ENCODE measurements at places on chromosomes 1 and 21.

- no peak for DNase-seq
Measured at GRCh38 chr1:167272369-167272957, 51.8 kb downstream of the POU2F1 start.

- DNase-seq: peak; percentile 15
Measured at GRCh38 chr21:18716578-18717138, 313.1 kb upstream of the TMPRSS15 start.

DNA sequence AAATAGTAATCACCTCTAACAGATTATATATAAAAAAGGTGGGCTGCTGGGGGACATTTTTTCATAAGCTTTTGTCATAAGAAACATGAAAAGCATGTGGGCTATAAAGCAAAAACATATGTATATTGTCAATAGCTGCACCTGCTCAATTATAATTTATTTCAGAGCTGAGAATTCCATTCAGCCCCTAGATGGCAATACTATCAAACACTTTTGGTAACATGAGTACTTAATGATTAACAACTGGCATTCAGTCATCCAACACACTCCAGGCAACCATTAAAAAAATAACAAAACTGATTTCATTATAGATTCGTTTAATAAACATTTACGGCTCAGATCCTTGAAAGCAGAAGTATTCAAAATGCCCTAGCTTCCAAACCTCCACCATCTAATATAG is 115.1 kb downstream of the KCTD3 start:
- peak; percentile 63 for DNase-seq

- no peak for DNase-seq
Measured at GRCh38 chr1:244639561-244639960, 13.4 kb upstream of the DESI2 start.

DNA sequence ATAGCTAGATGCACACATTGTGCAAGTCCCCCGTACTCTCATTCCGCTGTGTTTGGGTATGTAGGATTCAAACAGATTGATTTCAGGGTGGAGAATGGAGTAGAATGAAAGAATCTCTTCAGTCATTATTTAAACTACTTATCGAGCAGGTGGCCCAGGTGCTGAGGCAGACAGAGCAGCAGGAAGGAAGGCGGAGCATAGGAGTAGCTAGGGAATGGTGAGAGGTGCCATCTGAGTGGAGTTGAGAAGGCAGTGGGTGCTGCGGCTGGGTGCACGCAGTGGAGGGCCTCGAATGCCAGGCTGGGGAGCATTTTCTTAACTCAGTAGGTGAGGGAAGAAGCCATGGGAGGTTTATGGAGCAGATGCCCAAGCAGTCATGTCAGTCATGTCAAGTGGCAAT is 45.2 kb upstream of the CD101 start:
- peak; percentile 56 for DNase-seq

GRCh38 chr1:59432531-59433439 is 135.9 kb downstream of the FGGY start:
- DNase-seq: no peak

DNA sequence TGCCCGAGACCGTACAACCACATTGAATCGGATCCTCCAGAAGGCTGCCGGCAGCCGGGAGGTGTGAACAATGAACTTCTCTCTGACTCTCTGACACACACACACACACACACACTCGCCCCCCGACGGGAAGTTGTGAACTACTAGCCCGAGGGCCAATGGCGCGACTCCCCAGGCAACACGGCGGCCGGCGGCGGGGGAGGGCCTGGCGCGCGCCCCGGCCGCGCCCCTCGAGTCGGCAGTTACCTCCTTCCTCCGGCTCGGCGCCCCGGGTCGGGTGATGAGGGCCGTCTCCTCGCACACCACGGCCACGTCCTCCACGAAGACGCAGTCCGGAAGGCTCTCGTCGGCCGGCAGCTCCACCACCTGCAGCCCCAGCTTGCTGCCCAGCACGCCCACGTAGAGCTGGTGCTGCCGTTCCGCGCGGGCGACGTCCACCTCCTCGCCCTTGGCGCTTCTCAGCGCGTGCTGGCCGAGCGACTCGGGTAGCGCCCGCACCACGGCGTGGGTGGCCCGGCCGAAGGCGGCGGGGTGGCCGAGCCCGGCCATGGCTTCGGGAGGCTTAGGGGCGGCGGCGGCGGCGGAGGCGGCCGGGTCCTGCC is 361 bp downstream of the DDAH1 start:
- peak; percentile 45 for DNase-seq

DNA sequence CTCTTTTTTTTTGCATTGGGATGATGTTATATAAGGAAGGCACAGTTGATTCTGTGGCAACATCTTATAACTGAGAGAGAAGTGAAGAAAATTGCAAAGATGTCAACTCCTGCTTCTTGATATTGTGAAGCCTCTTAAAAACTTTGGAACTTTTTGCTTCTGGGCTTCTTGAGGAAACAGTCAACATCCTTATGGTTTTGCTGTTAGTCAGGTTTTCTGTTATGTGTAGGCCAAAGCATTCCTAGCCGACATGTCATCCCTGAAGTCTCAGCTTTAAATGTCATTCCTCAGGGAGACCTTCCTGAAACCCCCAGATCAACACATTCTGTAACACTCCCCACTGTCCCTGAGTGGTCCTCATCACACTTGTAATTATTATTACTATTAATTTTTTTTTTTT is 12.6 kb downstream of the FALEC start:
- DNase-seq: no peak

DNA sequence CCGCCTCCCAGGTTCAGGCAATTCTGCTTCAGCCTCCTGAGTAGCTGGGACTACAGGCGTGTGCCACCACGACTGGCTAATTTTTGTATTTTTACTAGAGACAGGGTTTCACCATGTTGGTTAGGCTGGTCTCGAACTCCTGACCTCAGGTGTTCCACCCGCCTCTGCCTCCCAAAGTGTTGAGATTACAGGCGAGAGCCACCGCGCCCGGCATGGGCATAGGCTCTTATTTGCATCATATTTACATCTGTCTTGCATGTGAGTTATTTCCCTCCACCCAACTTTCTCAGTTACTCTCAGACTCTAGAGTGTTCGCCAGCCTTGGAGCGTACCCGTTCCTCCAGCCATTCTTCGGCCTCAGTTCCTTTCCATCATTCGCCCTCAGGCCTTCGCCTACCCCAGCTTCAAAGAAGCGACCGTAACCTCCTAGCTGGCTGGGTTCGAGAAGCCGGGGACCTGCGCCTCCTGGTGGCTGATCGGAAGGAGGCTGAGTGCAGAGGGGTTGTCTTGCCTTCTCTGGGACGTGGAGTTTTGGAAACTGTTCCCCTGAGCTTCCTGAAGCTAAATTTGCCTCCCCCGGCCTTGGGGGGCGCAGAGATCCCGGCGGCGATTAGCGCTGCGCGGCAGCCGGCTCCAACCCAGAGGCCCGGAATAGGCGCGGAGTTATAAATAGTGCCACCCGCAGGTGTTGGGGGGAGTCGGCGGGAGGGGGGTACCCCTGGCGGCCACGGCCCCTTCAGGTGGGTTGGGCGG is 3.6 kb upstream of the ZBTB7B start:
- peak; percentile 27 for DNase-seq

GRCh38 chr21:16426936-16427335 is 697.2 kb downstream of the USP25 start:
- DNase-seq: no peak

GRCh38 chr1:156860113-156860627 is 495 bp upstream of the NTRK1 start:
- DNase-seq: peak; percentile 32

- no peak for DNase-seq
Measured at GRCh38 chr1:40651138-40651857, 14.2 kb downstream of the RIMS3 start.

DNA sequence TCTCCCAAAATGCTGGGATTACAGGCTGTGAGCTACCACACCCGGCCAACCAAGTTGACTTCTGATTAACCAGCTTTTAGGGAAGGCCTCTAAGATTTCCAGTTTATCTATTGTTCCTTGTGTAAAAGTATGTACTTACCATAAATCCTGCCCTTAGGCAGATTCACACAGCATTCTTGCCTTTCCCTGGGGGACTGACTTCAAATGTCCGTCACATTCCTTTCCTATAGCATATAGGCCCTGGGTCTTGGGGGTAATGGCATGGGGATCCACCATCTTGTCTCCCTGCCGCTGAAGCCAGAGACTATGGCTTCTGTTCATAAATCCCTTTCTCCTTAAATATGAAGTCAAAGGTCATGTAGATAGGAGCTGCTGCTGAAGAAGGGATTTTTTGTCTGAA is 872 bp upstream of the PINK1 start:
- DNase-seq: no peak

GRCh38 chr1:63877816-63878215 is 104.0 kb downstream of the ROR1 start:
- DNase-seq: no peak

DNA sequence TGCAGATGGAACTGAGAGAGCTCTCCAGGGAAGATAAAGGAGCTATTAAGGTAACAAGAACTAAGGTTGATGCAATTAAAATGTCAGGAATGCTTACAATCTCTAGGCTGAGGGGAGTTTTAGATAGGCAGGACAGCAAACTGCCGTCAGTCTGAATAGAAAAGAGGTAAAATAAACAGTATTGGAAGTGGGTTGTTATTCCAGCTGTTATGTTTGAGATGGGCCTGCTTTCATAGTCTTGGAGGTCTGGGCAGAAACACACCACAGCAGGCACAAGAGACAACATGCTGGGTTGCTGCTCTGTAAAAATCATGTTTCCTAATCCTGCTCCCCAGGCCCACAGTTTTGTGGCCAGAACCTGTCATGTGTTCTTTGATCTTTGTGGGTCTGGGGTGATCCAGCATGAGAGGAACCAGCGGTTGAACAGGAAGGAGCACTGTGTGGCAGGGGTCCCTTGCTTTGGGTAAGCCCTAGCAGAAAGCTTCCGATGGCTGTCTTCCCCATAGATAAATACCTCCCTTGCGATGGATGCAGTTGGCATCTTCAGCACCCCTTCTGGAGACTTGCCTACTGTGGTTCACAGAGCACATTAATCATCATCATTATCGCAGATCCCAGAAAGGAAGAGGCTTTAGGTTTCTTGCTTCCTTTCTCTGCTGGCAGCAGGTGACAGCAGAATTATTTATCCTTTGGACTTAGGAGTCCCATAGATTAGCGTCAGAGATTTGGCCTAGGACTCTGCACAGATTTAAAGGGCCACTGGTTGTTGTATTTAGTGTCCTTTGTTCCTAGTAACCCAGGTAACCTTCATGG is 97.1 kb downstream of the AK5 start:
- DNase-seq: no peak

- DNase-seq: no peak
Measured at GRCh38 chr1:217270101-217270500, 360.8 kb downstream of the GPATCH2 start.

GRCh38 chr1:162197041-162197531 is 127.6 kb downstream of the NOS1AP start:
- DNase-seq: no peak

DNA sequence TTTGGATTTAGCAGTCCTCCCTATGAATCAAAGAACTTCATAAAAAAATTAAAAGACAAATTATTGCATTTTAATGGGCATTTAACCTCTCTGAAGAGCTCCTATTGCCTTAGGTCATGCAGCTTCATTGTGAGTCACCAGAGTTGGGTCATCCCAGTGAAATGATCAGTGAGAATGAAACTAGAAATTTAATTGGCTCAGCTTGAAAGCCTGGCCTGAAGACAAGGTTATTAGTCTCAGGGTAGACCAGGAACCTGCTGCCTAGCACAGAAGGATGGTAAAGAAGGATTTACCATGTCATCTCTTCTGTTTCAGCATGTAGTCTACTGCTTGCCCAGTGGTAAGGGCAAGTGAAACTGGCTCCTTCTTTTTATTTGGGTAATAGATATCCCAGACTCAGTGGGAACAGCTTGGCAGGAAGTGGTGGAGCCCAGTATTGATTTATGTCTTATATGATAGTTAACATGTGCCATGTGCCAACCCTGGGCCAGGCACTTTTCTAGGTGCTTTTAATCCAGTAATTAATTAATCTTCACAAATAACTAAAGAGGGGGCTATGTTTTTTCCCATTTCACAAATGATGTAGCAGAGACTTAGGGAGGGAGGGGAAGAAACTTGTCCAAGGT is 23.6 kb downstream of the LAMC2 start:
- DNase-seq: no peak

- no peak for DNase-seq
Measured at GRCh38 chr1:209417761-209418160, 165.8 kb upstream of the CAMK1G start.

DNA sequence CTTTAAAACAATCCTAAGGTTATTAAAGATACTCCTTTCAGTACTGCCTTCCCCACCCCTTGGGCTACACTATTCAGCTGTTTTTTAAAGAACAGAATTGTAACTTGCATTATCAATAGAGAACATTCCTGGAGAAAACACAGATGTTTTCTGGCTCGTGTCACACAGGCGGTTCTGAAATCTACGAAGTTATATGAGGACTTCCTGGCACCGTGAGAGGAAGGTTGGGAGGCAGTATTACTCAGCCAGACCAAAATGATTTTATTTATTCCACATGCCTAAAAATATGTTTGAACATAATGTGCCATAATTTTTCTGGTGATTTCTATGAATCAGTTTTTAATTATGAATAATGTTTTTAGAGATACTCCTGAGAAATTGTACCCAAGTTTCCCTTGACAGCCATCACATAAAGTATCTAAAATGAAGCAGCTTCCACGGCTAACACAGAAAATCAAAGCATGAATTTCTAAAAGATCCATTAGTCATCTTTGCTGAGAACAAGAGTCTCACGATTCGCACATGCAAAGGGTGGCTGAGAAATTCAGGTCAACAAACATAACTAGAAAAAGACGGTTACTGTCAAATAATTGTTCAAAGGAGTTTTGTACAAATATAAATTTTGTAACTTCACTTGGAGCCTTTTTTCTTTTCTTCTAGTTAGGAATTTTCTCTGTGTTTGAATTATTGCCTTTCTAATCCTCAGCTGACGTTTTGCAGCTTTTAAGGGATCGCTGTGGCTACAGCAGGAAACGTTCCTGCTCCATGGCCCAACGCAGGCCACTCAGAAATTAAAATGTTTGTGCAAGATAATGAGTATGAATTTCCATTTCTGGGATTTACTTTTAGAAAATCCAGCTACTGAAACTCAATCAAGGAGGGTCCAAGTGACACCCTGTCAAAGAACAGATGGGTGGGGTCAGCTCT is 8.0 kb upstream of the SIM2 start:
- no peak for DNase-seq

DNA sequence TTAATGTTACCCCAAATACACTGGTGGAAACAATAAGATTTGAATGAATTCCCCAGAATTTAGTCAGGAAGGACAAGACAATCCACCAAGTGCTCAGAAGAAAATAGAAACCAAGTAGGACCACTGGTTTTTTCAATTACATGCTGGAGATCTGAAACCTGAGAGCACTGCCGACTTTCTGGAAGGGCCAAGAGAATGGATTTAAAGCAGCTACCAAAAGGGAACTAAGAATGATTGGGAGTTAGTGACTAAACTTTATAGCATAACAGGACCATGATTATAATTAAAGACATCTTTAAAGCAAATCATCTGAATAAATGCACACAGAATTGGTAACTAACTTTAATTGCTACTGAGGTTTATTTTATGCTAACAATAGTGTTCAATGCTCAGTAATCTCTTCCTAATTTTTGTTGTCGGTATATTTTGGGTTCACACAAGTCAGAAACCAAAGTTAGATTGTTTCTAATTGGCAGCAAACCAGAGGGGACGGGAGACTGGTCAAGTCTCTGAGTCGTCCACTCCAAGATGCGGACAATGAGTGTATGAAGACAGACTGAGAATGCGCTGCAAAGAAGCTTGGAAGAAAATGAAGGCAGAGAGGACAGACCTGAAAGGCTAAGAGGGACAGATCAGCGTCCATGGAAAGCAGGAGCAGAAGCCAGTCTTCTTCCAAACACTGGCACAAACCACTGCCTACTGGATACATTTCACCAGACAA is 2.3 kb upstream of the RGS13 start:
- DNase-seq: no peak
